ENCODE measurements at places on chromosomes 3 and 15.

- DNase-seq = no peak
These were observed 274.7 kb downstream of the CD47 start for GRCh38 chr3:107816107-107816506.

GRCh38 chr3:154175041-154175440, 53.9 kb downstream of the ARHGEF26 start:
- no peak for DNase-seq

DNA sequence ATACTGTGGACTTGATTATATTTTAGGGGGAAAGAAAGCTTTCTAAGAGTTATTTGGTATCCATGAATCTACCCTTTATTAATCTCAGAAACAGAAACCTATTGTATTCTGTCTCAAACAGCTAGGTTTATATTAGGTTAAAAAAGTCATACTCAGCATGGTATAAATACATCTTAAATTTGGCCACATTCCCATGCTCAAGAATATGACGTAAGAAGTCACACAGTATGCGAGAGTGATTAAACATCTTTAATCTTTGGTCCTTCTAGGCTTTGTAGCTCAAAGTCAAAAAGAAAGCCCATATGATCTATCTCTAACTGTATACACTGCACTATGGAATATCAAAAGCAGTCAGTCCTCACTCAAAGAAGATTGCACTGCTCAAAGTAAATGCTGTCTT, 131.4 kb downstream of the EPHA3 start:
- no peak for DNase-seq

- no peak for DNase-seq
These were observed 31.2 kb upstream of the MYO5C start for GRCh38 chr15:52326756-52327155.

DNA sequence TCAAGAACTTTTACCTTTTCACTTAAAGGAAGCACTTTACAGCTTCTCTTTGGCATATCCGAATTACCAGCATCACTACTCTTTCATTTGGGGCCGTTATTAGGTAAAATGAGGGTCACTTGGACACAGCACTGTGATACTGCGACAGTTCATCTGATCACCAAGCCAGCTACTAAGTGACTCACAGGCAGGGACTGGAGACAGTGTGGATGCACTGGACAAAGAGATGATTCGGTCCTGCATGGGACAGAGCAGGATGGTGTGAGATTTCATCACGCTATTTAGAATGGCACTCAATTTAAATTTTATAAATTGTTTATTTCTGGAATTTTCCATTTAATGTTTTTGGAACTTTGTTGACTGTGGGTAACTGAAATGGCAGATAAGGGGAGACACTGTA, 166.9 kb upstream of the IL12A start:
- DNase-seq = no peak

GRCh38 chr15:66573719-66574595, 8.2 kb upstream of the LCTL start:
- no peak for DNase-seq

GRCh38 chr3:133928903-133929607, 33.4 kb upstream of the RAB6B start:
- DNase-seq = no peak

DNA sequence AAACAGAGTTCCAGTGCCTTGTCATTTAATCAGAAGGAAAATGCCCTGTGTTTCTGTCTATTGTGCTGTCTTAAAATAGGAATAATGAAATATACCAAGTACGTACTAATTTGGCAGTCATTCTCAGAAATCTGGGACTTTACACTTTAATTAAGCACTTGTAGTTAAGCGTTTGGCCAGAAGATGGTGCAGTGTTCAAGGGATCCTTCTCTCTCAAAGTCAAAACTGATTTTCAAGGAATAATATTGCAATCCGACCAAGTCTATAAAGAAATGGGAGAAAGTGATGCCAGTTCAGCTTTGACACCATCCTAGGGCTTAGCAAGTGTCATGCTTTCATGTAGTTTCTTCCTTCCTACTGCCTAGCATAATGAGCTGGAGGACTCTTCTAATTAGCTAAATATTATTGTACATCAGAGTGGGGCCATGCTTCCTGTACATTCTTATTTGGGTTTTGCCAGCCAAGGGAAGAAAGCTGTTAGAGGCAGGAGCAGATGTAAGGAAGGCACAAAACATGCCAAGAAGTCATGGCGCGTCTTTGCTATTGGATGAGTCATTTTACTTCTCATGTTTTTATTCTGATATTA, 64.8 kb downstream of the SAMMSON start:
- no peak for DNase-seq

DNA sequence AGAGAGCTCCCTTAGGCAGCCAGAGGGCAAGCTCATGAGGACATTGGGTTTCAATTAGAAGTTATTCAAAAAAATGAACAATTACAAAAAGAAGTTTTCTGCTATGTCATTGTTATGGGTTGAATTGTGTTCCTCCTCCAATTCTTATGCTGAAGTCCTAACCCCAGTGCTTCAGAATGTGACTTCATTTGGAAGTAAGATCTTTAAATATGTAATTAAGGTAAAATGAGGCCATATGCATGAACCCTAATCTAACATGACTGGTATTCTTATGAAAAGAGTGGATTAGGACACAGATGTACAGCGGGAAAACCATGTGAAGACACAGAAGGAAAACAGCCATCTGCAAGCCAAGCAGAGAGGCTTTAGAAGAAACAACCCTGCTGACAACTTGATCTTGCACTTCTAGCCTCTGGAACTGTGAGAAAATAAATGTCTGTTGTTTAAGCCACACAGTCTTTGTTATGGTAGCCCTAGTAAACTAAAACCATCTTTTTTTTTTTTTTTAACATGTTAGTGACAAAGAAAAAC, 929.6 kb downstream of the EPHA3 start:
- no peak for DNase-seq

- no peak for DNase-seq
These were observed 109.9 kb upstream of the SYNPR start for GRCh38 chr3:63168179-63168578.

- DNase-seq = no peak
These were observed 11.1 kb downstream of the COL6A6 start for GRCh38 chr3:130528120-130528519.

- DNase-seq = no peak
These were observed 14.2 kb downstream of the PDIA5 start for GRCh38 chr3:123080864-123081562.

DNA sequence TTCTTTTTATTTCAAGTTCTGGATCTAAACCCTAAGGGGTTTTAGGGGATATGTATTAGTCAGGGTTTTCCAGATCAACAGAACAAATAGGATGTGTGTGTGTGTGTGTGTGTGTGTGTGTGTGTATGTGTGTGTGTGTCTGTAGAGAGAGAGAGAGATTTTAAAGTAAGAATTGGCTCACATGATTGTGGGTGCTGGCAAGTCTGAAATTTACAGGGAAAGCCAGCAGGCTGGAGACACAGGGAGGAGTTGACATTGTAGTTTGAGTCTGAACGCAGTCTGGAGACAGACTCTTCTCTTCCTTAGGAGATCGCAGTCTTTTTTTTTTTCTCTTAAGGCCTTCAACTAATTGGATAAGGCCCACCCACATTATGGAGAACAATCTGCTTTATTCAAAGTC, 428.8 kb upstream of the TBL1XR1 start:
- no peak for DNase-seq

GRCh38 chr3:172678068-172678467, 32.8 kb downstream of the NCEH1 start:
- DNase-seq = no peak

GRCh38 chr3:82329300-82329699, 567.9 kb upstream of the GBE1 start:
- no peak for DNase-seq

GRCh38 chr15:41605566-41605965, 46.6 kb downstream of the TYRO3 start:
- DNase-seq = no peak

- no peak for DNase-seq
These were observed 43.5 kb downstream of the EPHB1 start for GRCh38 chr3:134838599-134838998.

DNA sequence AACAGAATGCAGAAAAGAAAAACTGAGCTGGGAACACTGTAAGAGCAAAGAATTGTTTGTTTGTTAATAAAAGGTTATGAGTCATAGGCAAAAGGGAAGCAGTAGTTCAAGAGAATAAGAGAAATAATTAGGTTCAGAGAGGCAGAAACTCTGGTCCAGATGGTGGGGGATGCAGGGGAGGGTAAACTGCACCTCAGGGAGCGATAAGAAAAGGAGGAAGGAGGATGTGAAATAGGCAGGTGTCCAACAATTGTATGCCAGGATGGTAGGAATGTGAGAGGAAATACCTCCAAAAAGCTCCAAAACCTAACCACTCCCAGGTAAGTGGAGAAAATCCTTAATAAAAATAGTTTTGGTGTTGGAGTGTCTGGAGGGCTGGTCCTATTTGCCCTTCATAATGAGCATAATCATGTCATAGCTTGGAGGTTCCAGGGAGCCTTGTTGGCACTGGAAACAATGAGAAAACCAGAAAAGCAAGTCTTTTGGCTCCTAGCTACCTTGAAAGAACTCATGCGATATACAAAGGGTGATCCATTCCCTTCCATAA, 405.4 kb upstream of the TBL1XR1 start:
- no peak for DNase-seq

DNA sequence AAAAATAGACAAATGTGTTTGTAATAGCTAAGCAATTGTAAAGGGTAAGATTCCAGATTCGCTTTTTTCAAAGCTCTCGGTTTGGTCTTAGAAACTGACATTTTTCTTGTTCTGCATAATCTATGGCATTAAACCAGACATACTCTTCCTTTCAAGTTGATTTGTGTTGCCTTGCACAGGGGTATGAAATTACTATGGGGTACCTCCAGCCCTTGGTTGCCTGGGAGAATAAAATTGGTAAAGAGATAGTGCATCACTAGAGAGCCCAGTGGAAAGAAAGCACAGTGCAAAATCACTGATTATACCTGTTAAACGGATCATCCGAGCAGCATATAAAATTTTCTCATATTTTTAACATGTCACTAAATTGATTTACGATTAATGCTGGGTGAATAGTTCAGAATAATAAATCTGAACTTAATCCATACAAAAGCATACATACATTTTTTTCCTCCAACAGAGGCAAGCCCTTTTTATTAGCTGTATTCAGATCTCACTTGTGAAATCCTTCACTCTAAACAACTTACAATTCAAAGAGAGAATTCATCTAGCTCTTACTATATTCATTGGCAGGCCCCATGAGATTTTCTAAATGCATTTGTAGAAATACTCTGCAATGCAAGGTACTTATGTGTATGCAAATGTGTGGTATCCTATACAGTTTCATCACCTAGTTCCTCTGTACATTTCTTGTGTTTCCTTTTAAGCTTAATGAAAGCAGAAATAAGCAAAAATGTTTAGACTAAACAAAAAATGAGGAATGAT, 224.4 kb downstream of the ROBO1 start:
- no peak for DNase-seq

DNA sequence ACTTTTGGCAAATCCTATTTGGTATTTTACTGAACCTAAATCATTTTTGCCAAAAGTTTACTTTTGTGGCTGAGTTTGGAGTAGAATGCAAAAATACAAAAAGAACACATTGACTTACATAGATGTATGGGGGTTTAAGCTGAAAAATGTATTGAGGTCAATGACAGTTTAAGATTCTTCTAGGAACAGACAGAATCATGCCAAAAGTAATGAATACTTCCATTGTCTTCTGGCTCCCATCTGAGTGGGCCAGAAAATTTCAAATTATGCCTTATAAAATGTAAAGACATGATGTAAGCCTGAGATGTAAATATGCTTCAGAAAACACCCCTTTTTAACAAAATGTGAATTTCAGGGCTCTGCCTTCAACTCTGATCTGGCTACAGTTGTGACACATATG, 375.1 kb upstream of the DPH6 start:
- DNase-seq = no peak

DNA sequence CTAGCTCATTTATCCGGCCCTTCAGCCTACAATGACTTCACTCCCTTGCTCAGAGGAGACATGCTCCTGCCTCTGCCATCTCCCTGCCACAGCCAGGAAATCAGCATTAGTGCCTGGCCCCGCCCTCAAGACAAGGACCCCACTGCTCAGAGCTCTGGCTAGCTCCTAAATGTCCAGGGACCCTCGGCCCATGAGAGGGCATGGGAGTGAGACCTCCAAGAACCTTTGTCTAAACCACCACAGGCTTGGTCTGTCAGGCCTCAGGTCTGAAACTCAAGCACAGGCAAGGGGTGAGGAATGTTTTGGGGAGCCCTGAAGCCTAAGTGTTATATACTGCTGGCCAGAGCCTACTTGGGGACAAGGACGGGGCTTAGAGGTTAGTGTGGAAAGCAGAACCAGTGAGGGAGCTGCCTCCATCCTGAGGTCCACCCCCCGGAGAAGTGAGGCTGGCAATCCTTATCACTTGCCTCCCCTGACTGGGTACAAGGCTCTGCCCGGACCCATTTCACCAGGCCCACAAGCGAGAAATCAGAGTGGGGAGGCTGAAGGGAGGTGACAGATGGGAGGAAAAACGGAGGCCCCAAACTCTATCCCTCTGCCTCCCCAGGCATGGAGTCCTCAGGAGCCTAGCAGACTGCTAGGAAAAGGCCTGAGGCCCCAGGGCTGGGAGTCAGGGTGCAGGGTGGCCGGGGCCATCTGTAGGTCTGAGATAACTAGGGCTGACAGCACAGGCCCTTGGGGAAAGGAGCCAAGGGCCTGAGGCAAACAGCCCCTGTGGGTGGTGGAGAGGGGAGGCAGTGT, 18.8 kb downstream of the SHF start:
- no peak for DNase-seq

- DNase-seq = no peak
These were observed 36.5 kb downstream of the RPLP1 start for GRCh38 chr15:69489073-69489571.

DNA sequence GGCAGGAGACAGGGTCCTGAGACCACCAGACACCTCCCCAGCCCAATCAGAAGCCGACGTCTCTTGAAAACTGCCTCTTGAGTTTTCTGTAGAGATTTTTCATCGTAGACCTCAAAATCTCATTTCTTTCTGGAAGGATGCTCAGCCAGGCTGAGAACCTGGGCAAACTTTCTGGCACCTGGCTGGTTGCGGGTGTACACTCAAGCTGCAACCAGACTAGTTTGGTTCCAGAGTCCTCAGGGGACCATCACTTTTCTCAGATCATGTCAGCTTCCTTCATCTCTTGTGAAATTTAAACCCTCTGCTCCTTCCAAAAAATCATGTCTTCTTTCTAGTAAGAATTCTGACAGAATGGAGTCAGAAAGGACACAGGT, 45.1 kb downstream of the CMTM7 start:
- no peak for DNase-seq

DNA sequence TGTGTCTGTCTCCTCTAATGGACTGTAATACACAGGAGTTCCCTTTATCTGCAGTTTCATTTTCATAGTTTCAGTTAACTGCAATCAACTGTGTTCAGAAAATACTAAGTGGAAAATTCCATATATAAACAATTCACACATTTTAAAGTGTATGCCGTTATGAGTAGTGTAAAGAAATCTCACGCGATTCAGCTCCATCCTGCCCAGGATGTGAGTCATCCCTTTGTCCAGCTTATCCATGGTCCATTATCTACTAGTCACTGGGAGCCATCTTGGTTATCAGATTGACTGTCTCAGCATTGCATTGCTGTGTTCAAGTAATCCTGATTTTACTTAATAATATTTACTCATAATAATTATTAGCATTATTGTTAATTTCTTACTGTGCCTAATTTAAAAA, 14.5 kb downstream of the ZPLD1 start:
- DNase-seq = no peak

GRCh38 chr3:43489930-43490329, 131.9 kb downstream of the ANO10 start:
- no peak for DNase-seq
